ENCODE measurements at places on chromosomes 5 and 9.

GRCh38 chr5:66872736-66873331 is 276.6 kb downstream of the MAST4 start:
- DNase-seq = no peak

- no peak for DNase-seq
These were observed 841.9 kb upstream of the ACO1 start for GRCh38 chr9:31542384-31543055.

GRCh38 chr5:126972062-126972895 is 58.1 kb downstream of the MARCHF3 start:
- no peak for DNase-seq

GRCh38 chr9:88258024-88258423 is 119.7 kb upstream of the SPATA31C2 start:
- DNase-seq = no peak

GRCh38 chr5:79831381-79832309 is 142.0 kb downstream of the CMYA5 start:
- DNase-seq = no peak

GRCh38 chr5:138463419-138464007 is 1.8 kb upstream of the EGR1 start:
- no peak for DNase-seq

DNA sequence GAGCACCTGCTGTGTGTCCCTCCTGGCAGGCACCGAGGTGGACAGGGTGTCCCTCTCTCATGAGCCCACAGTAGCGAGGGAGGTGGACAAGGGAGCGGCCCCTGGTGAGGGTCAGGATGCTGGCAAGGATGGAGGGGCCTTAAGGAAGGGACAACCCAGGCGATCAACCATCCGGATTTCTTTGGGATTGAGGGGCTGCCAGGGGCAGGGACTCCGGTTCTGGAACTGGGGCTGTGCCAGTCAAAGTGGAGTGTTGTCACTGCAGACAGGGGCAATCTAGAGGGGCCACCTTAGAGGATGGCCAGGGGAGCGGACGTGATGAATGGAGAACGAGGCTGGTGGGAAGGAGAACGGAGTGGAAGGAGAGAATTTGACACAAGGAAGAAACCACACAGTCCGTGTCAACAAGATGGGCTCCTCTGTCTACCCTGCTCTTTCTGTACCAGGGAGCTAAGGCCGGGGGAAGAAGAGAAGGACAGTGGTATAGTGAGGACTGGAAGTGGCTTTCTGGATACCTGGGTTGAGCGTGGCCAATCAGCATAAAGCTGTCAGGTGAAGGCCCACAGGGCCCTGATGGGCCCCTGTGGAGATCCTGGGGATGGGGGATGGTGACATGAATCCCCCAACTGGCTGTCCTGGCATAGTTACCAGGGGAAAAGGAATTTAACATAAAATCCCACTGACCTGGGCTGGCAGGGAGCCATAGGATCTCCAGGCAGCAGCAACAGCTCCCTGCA is 4.2 kb upstream of the WDR5 start:
- no peak for DNase-seq

DNA sequence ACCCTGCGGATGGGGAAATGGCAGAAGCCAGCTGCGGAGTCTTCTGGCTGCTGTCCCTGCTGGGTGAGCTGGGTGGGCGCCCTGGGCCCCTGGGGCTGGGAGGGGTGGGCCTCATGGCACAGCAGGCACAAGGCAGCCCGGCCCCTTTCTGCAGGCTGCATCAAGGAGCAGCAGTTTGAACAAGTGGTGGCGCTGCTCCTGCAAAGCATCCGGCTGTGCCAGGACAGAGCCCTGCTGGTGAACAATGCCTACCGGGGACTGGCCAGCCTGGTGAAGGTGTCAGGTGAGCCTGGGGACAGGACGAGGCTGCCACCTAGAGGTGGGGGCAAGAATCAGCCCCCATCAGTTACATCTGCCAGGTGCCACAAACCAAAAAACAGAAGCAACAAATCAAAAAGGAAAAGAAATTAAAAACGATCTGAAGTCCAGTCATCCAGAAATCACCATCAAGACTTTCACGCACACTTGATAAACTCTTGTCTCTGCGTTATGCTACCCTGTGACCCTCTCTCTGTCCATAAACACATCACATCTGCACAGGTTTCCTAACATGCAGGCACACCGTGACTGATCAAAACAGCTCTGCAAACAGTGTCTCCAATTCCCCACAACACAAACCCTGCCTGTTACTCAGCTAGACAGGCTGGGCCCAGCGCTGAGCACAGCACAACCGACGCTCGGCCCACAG is 13.9 kb downstream of the REXO4 start:
- DNase-seq = peak; percentile 41

DNA sequence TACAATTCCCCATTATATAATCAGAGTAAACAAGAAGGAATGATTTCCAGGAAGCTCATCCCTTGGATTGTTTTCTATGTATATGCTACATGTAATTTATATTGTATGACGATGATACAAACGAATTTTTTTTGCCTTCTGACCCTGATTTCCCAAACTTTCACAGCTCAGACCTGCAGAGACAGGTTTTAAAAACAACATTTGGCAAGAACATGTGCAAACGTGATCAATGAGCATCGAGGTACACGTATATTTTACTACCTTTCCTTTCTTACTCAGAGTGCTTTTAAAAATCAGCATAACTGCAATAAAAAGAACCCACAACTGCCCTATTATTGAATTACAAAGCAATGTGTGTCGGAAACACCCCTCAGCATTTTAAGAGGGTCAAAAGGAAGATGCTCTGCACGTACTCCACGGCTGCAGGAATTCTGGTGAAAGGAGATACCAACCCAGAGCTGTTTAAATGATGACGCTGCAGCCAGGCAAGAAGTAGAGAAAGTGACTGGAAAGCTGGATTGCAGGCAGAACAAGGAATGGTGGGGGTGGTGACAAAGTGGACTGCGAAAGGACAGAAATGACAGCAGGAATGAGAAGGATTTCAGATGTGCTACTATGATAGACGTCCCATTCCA is 533.5 kb downstream of the RAB3C start:
- DNase-seq = no peak

- DNase-seq = no peak
These were observed 198.2 kb upstream of the PCSK5 start for GRCh38 chr9:75692309-75692708.

DNA sequence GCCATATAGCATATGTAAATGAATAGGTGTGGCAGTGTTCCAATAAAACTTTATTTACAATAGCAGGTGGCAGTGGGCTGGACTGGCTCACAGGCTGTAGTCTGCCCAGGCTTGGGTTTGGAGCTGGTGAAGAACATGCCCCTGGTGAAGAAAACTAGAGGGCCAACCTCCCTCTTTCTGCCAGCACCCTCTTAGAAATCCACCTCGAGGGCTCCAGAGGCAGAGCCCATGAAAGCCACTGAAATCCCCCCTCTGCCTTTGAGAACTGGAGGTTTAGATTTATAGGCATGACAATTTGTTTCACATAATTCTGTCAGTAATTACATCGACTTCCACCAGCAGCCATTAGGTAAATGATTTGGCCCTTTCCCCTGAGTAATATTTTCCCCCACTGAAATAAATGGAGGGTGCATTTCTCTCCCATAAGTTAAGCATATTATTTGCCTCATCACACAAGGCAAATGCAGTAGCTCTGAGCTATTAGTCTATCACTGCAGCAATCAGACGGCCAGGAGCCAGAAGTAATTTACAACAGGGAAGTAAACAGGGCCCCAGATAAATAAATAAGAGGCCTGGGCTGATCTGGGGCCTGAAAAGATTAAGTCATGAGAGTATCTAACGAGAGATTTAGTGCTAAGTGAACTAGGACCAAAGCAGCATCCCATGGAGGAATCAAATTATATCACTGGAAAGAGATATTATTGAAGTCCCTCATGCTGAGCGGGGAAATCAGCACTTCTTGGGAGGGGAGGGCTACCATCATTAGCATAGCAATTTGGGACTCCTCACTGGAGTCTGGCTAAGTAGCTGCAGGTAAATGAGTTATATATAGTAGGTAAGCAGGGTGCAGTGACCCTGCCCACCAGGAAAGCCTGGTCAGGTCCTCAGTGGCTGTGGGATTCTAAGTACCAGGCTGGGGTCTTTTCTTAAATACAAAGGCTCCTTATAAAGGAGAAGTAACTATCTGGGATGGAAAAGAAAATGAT is 123.9 kb downstream of the SLIT3 start:
- DNase-seq = no peak

DNA sequence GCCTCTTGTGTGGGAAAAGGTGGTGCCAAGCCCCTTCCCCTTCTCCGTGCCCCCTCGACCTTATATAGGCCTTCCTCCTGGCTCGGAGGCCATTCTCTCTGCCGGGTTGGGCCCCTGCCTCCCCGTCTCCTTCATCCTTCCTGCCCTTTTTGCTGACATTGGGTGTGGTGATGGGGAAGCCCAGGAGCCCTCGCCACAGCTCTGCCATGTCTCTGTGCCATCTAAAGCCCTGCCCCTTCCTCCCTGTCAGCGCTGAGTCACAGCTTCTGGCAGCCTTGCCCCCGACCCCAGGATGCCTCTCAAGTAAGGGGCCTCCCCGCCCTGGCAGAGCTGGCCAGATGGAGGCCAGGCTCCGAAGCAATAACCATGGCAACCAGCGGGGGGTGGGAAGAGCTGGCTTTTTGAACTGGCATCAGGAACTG is 30.4 kb downstream of the JADE2 start:
- peak; percentile 92 for DNase-seq

GRCh38 chr5:41707853-41708603 is 162.2 kb downstream of the OXCT1 start:
- DNase-seq = no peak

GRCh38 chr9:27367921-27368315 is 71.0 kb upstream of the EQTN start:
- no peak for DNase-seq

DNA sequence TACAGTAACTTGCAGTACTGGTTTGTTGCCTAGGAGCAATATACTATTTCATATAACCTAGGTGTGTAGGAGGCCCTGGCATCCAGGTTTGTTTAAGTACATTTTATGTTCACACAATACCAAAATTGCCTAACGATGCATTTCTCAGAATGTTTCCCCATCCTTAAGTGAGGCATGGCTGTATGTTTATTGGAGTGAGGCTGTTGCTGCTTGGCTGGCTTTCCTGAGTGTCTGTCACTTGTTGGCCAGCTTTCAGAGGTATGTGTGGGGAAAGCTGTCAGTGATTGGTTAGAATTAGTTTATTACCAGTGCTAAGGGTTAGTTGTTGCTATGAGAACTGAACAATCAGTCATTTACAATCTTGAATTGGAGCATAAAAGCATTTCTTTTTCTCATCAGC is 154.1 kb upstream of the CDH12 start:
- no peak for DNase-seq

- DNase-seq = no peak
These were observed 34.2 kb downstream of the CORO2A start for GRCh38 chr9:98158071-98158831.

DNA sequence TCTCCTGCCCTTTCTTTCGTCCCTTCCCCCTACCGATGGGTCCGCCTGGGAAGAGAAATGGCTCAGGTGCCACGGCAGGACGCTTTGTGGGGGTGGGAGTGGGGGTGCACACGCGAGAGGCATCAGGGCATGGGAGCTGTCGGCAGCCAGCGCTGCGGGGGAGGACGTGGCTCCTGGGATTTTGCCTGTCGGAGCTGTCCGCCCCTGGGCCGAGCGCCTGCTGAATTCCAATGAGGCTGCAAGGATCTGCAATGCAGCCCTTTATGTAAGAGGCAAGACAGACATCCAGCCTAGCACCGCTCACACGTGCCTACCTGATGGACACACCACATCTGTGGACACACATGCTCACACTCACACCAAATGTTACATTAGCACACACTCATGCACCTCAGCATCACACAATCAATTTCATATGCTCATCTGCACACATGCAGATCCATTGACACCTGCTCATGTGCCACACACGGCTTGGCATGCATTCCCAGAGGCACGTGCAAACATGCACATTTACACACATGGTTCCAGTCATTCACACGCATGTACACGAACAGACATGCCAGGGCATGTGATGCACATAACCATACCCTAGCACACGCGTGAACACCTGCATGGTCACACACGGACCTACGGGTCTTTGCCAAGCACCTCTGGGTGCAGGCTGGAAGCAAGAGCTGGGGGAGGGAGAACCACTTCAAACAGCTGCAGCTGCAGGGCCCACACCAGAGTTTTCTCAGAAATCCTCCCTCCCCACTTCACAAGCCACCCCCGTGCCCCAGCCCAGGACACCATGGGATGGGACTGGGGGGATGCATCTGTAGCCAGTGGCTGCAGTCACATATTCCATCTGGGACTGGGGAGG is 1.4 kb downstream of the GRIN1 start:
- DNase-seq = peak; percentile 85

GRCh38 chr9:89794918-89795317 is 190.1 kb downstream of the GADD45G start:
- peak; percentile 82 for DNase-seq

DNA sequence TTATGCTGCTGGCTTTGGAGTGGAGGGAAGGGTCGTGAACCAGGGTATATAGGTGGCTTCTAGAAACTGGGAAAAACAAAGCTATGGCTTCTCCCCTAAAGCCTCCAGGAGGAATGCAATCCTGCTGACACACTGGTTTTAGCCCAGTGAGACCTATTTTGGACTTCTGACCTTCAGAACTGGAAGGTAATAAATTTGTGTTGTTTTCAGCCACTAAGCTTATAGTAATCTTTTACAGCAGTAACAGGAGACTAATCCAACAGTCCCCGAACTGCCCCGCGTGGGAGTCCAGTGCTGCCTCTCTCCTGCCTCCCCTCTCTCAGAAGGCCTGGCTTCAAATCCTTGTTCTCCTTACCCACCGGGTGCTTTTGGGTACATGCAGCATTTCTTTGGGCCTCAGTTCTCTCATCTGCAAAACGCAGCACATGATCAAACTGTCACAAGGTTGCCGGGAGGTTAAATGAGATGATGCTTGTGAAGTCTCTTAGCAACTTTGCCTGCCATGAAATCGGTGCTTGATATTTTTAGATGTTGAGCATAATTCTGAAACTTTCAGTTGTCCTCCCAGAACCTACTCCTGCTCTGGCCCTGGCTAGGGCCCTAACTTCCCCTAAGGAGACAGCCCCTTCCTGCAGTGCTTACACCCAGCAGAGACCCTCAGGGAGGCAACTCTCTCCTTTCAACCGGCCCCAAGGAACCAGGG is 127.3 kb upstream of the BOD1 start:
- DNase-seq = no peak

DNA sequence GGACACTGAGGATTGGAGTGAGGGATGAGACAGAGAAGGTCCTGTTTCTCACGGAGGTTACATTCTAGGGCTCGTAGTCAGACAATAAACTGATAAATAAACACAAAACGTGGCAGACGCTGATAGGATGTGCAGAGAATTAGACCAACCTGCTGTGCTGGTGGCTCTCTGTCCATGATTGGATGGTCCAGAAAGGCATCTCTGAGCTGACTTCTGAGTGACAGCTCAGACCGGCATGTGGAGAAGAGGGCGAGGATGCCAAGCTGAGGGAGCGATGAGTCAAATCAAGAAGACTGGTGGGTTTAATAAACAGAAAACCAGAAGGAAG is 132.3 kb upstream of the TAF11L2 start:
- DNase-seq = no peak

DNA sequence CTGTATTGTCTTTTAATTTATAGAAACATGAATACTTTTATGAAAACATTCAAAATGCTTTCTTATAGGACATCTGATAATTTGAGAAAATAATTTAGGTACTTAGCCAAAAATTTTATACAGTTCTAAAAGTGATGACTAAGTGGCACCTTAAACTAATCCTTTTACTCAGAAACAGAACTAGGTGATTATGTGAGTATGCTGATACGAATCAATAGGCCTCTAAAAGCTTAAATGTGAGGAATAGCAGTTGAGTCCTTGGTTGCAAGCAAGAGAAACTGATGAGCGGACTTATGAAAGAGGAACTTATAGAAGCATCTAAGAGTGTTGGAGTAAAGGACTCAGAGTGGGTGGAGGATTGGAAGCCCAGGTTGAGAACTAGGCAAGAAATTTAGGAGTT is 26.4 kb downstream of the ANXA1 start:
- DNase-seq = no peak

Measured in posterior cingulate gyrus (tissue), 11 donors.